Right lobe of liver (tissue), 6 donors: ENCODE measurements at places on chromosomes 6 and 20. TPM values are rescaled to one million over a fixed set of nuclear protein-coding genes. Genes with fewer than 3 reads are reported as not detected.

GRCh38 chr6:109393886-109394281 lies 11.6 kb upstream of the CD164 start:
- H3K27me3 ChIP-seq, result no peaks in the 10 kb centered on the region
- no peak overlapping the region for H3K4me3 ChIP-seq
- H3K4me1 ChIP-seq, result no peaks in the 10 kb centered on the region
- H3K27ac ChIP-seq, result no peak overlapping the region

GRCh38 chr6:115706324-115706723 lies 354.4 kb downstream of the FRK start:
- no peak for DNase-seq
- H3K4me3 ChIP-seq, result no peak overlapping the region
- no peaks in the 10 kb centered on the region for H3K27me3 ChIP-seq
- no peak overlapping the region for H3K27ac ChIP-seq
- no peaks in the 10 kb centered on the region for H3K36me3 ChIP-seq

The HLA-G gene
- not detected for total RNA-seq

DNA sequence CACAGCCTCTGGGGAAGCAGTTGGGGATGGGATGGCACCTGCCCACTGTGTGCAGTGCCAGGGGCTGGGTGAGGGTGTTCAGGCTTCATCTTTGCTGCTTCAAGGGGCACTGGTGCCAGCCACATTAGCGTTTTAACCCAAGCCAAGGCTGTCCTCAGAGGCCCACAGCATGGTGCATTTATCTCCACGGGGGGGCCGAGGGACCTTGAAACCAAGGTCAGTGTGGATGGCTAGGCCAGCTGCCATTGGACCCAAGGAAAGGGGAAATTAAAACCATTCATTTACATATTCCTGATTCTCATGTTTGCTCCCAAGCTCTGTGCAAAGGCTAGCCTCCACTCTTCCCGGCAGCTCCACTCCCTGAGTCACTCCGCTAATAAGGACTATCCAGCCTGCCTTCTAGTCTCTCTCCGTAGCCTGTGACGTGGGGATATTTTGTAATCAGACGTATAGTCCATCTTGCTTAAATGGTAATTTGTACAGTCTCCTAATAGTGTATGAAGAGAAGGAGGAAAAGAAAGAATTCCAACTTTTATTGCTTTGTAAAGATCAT lies 197.1 kb downstream of the CDH4 start:
- H3K27ac ChIP-seq, result no peak overlapping the region
- no peaks in the 10 kb centered on the region for H3K36me3 ChIP-seq
- no peak overlapping the region for H3K4me3 ChIP-seq
- H3K4me1 ChIP-seq, result no peaks in the 10 kb centered on the region
- no peaks in the 10 kb centered on the region for H3K27me3 ChIP-seq

- DNase-seq, result no peak
- H3K27ac ChIP-seq, result no peak overlapping the region
- H3K27me3 ChIP-seq, result no peaks in the 10 kb centered on the region
- no peaks in the 10 kb centered on the region for H3K36me3 ChIP-seq
- H3K4me1 ChIP-seq, result no peaks in the 10 kb centered on the region
- H3K4me3 ChIP-seq, result no peak overlapping the region
Observed at GRCh38 chr6:168311410-168312124, 8.0 kb downstream of the DACT2 start.

DNA sequence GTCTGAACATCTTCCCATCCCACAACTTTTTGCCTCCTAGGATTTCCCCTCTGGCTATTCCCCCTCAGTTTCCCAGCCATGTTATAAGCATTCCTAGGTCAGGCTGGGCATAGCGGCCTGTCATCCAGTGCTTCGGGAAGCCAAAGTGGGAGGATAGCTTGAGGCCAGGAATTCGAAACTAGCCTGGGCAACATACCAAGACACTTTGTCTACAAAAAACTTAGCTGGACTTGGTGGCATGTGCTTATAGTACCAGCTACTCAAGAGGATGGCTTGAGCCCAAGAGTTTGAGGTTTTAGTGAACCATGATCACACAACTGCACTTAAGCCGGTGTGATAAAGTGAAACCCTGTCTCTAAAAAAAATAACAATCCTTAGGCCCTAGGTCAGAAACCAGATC lies 447.4 kb downstream of the KIF16B start:
- no peak overlapping the region for H3K27ac ChIP-seq
- no peaks in the 10 kb centered on the region for H3K27me3 ChIP-seq
- no peaks in the 10 kb centered on the region for H3K4me1 ChIP-seq
- no peaks in the 10 kb centered on the region for H3K36me3 ChIP-seq
- no peak for DNase-seq

The GPR63 gene
- 0.16 TPM for total RNA-seq
